ENCODE measurements at places on chromosomes 12 and 14.

DNA sequence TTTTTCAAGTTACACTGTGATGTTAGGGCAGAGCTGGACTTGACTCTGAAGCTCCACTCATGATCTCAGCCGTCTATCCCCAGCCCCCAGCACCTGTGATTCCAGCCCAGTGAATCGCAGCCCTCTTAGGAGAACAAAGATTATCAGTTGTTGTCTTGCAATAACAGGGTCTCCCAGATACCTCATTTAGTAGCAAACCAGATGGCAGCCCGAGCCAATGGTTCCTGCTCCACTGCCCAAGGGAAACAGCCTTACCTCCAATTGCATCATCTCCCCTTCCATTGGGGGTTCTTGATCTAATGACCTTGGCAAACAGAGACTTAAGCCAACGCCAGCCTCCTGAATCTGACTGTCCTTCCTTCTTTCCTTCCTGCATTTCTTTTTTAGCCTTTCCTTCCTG is 371.2 kb downstream of the BCL11B start:
- DNase-seq, result no peak

GRCh38 chr12:107223821-107224220 is 130.5 kb upstream of the CRY1 start:
- no peak for DNase-seq

DNA sequence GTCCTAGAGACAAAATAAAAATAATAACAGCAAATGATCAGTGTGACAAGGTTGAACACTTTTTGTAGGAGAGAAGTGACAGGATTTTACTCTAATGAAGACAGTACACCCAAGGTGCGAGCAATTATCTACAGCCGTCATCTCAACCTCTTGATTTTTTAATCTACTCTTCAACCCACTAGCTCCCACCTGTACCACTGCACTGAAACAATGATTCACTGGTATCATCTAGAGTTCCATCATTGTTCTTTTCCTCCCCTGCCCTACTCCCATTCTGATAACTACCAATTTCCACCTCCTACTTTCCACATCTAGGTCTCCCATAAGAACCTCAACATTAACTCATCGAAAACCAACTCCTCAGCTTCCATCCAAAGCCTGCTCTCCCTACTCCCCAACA is 99.8 kb downstream of the PPP2R5E start:
- no peak for DNase-seq

- no peak for DNase-seq
Observed at GRCh38 chr12:113006206-113006605, 27.9 kb downstream of the OAS2 start.

GRCh38 chr12:81221681-81222080 is 143.8 kb downstream of the ACSS3 start:
- DNase-seq, result no peak
